Stomach (tissue), 19 donors: ENCODE measurements at places on chromosomes 1 and 21. TPM values are rescaled to one million over a fixed set of nuclear protein-coding genes. Genes with fewer than 3 reads are reported as not detected.

Gene LCE3D
- not detected for total RNA-seq

Gene GBP1
- total RNA-seq, result 31.6 TPM

Gene HSD3B1
- total RNA-seq, result not detected

Gene CD1E
- not detected for total RNA-seq

Gene CFAP57
- total RNA-seq, result 1.4 TPM

- peaks cover 31% of the 10 kb centered on the region for H3K4me1 ChIP-seq
- H3K4me3 ChIP-seq, result no peak overlapping the region
- no peak overlapping the region for H3K27ac ChIP-seq
- H3K36me3 ChIP-seq, result no peaks in the 10 kb centered on the region
- H3K27me3 ChIP-seq, result no peaks in the 10 kb centered on the region
Measured at GRCh38 chr1:81921851-81922462, 121.2 kb downstream of the ADGRL2 start.

DNA sequence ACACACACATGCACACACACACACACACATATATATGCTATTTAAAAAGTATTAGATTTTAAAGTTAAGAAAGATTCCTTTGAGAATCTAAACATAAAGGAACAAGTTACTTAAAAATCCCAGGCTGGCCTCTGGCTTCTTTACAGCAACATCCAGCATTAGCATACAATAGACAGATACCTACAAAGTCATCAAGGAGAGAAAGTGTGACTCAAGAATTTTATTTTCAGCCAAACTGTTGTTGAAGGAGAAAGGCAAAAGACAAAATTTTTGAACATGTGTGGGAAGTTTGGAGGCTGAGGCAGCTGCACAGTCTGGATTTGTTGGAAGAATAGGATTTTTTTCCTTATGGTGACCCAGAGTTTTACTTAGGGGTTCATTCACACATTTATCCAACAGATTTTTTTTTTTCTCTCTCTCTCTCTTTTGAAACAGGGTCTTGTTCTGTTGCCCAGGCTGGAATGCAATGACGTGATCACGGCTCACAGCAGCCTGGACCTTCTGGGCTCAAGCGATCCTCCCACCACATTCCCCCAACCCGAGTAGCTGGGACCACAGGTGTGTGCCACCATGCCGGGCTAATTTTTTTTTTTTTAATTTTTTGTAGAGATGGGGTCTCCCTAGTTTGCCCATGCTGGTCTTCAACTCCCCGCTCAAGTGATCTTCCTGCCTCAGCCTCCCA lies 24.0 kb upstream of the SPOCD1 start:
- H3K27ac ChIP-seq, result no peak overlapping the region
- H3K27me3 ChIP-seq, result no peaks in the 10 kb centered on the region
- H3K36me3 ChIP-seq, result no peaks in the 10 kb centered on the region
- no peak for DNase-seq

GRCh38 chr1:50633465-50633864 lies 210.2 kb upstream of the DMRTA2 start:
- no peaks in the 10 kb centered on the region for H3K27me3 ChIP-seq
- H3K4me3 ChIP-seq, result no peak overlapping the region
- H3K4me1 ChIP-seq, result no peaks in the 10 kb centered on the region
- no peaks in the 10 kb centered on the region for H3K36me3 ChIP-seq
